T-helper 2 cell treated with Interferon-gamma antibody and Interleukin-4, amounts not matched to agents 5 μg/mL and 100 μg/mL, for 36 hours (primary cell): ENCODE measurements at places on chromosomes 11 and 22.

DNA sequence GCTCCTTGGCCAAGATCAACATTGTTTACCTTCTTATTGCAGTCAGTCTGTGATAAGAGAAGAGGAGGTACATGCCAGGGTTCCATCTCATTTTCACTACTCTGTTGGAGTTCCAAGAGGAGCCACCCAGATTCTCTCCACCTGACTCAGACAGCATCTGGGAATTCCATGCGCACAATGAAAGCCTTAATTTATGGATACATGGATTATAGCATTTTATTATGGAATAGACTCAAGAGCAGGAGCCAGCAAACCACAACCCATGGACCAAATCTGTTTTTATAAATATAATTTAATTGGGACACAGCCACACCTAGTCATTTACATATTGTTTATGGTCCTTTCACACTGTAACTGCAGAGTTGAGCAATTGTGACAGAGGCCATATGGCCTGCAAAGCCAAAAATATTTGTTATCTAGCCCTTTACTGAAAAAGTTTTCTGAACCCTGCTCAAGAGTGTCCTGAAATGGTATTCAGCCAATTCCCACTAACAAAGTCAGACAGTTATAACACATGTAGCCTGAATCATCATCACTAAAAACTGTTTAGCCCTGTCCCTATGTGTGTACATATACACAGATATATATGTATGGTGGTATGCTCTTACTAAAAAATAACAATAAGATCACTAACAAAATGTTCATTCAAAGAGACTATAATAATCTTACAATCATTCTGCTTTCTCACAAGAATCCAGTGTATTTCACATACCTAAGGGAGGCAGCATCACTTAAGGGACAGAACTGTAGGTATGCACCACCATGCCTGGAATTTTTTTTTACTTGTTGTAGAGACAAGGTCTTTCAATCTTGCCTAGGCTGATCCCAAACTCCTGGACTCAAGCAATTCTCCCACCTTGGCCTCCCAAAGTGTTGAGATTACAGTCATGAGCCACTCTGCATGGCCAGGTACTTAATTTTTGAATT is 104.5 kb upstream of the TEAD1 start:
- DNase-seq = no peak
- no peak overlapping the region for H3K27ac ChIP-seq
- H3K27me3 ChIP-seq = peaks cover 14% of the 10 kb centered on the region
- H3K4me3 ChIP-seq = no peak overlapping the region
- no peaks in the 10 kb centered on the region for H3K4me1 ChIP-seq

DNA sequence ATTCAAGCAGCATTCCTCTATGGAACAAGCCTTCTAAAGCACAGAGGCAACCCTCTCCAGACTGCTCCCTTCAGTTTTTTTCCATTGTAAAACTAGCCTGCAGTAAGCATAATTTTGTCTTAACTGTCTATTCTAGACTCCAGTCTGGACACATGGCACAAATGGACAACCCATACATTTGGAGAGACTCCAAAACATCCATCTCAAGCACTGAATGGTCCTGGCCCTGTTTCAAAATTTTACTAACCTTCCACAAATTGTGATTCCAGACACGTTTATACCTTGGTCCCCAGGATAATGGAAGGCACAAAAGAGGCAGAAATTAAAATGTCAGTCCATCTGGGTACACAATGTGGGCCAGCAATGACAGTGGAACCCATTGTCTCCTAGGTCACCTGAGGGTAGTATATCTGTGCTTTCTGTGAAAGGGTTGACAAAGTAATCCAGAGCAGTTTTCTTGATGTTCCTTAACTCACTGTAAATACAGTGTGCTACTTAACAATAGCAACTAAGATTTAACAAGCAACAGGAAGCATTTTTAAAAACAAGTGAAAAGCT is 16.2 kb upstream of the SESN3 start:
- no peak overlapping the region for H3K27ac ChIP-seq
- H3K36me3 ChIP-seq = peaks cover 1% of the 10 kb centered on the region
- H3K4me3 ChIP-seq = no peak overlapping the region

DNA sequence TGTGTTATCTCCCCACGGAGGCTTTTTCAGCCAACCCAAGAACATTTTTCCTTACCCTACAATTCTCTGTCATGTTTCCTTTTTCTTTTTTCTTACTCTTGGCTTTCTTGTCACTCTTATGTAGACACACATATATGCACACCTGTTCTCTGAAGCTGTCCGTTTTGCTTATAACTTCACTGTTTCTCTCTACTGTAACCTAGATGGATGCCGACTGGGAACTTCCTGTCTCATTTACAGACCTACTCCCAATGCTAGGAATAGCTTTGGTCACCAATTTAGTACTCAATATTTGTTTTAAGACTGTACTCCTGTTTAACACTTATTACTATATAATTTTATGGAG is 9.9 kb upstream of the CASP12 start:
- H3K36me3 ChIP-seq = peaks cover 2% of the 10 kb centered on the region
- H3K27ac ChIP-seq = no peak overlapping the region
- H3K4me1 ChIP-seq = peaks cover 6% of the 10 kb centered on the region

- H3K27ac ChIP-seq = no peak overlapping the region
- peaks cover 6% of the 10 kb centered on the region for H3K36me3 ChIP-seq
- no peak overlapping the region for H3K4me3 ChIP-seq
- H3K27me3 ChIP-seq = peaks cover 4% of the 10 kb centered on the region
- no peak for DNase-seq
These were observed 30.3 kb downstream of the TNKS1BP1 start for GRCh38 chr11:57294225-57295131.
